ENCODE measurements at places on chromosomes 12 and 14.

DNA sequence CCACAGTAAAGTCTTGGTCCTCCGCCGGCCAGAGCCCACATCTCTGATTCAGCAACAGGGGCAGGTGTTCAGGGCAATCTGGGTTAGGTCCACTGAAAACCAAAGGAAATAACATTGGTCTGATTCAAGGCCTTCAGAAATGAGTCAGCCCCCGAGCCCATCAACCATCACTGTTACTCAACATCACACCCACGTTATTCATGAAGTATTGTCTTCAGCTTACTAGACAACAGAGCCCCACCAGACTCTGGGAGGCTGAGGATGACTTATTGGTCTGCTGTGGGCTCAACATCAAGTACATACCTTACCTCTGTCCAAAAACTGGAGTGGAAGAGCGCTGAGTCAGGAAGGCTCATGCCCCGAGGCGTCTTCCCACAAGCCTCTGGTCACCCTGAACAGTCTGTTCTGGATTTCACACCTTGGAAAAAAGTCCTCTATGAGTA, 97.5 kb downstream of the ZFP36L1 start:
- no peak for DNase-seq

DNA sequence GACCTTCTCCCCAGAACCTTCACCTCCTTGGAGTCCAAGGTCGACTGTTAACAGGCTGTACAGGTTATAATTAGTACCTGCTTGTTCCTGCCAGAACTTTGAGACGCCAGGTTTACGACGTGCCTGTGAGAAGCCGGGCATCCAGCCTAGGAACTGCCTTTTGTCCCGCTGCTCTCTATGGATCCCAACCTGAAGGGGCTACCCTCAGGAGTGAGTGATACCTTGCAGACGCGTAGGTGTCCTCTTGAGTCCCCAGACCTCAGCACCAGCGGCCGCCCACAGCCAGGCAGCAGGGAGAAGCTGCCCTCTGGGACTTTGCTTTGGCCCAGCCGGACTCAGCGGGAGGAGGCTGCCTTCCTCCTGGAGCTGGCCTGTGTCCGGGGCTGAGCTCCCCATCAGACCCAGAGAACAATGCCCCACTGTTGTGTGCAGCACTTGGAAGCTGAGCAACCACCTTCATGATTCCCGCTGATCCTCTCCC, 16.2 kb downstream of the SYNE3 start:
- no peak for DNase-seq

GRCh38 chr14:55221968-55222367, 30.6 kb upstream of the DLGAP5 start:
- DNase-seq, result no peak

DNA sequence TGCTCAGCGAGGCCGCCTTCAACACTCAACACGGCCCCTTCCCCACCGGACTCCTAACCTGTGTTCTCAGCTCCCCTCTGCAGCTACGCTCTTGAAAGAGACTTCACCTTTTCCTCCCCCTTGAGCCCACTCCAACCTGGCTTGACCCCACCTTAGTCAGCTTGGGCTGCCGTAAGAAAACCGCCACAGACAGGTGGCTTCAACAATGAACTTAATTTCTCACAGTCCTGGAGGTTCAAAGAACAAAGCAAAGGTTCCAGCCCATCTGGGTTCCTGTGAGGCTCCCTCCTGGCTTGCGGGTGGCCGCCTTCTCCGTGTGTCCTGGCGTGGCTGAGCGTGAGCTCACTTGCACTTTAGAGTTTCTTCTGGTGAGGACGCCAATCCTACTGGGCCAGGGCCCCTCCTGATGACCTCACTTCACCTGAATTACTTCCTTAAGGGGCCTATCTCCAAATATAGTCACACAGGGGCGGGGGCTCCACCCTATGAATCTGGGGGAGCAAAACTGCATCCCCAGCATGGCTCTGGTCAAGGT, 138.8 kb downstream of the CALM1 start:
- DNase-seq, result no peak

GRCh38 chr14:33943096-33943883, 7.6 kb downstream of the EGLN3 start:
- DNase-seq, result no peak

- no peak for DNase-seq
Measured at GRCh38 chr14:22218728-22219127, 370.3 kb downstream of the DAD1 start.

DNA sequence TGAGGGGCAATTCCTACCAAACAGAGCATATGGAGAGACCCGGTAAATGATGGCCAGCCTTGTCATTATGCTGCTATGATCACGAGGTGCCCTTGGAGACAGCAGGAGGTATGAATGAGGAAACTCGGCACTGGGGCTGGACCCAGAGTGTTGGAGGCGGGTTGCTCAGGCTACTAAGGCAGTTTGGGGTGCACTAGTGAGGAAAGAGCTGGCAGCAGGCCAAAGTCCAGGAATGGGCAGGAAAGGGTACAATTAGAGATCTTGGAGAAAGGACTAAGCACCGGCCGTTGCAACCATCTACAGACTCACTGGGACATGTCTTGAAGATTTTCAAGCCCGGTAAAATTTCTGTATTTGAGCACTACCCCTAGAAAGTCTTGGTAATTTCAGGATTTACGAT, 54.3 kb downstream of the CD9 start:
- no peak for DNase-seq

GRCh38 chr12:101230547-101230946, 20.5 kb upstream of the SLC5A8 start:
- DNase-seq, result peak; percentile 11

GRCh38 chr12:47407463-47408129, 298.2 kb downstream of the RPAP3 start:
- DNase-seq, result no peak

DNA sequence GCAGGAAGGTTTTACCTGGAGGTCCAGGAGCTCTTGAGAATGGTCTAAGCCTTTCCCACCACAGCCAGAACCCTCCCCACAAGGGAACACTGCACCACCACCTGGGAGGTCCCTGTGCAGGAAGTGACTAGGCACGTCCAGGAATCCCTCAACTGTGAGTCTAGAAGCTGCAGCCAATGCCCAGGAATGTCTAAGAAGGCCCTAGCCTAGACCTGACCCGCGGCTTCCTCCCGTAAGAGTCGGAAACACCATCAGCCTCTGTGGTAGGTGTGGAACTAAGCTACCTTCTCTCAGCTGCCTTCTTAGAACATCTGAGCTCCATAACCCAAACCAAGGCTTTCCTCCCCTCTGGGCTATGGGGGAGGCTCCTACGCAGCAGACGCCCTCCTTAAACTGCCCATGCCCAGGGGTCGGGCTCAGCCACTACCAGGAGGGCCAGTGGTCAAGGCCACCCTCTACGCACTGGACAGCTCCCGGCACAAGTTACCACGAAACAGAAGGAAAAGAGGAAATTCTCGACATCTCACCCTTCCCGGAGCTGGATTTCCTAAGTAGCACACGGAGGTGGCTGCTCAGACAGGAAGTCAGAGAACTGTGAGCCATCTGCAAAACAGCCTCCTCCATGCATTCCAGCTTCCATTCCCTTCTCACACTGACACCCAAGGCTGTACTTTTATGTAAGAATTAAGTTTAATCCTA, 25.5 kb downstream of the ZFYVE21 start:
- no peak for DNase-seq

DNA sequence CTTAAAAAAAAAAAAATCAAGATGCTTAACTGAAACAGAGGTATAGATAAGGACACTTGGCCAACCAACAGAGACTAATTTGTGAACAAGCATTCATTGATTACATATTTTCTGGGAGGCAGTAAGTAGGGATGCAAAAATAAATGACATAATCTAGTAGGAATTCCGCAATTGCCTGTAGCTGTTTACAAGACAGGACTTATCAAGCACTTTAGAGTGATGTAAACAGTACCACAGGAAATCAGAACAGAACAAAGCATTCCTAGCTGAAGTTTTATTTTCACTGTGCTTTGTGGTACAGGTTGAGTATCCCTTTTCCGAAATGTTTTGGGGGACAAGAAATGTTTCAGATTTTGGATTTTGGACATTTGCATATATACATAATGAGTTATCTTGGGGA, 68.2 kb upstream of the FGD4 start:
- peak; percentile 28 for DNase-seq
